ENCODE measurements at places on chromosomes 12 and 14.

DNA sequence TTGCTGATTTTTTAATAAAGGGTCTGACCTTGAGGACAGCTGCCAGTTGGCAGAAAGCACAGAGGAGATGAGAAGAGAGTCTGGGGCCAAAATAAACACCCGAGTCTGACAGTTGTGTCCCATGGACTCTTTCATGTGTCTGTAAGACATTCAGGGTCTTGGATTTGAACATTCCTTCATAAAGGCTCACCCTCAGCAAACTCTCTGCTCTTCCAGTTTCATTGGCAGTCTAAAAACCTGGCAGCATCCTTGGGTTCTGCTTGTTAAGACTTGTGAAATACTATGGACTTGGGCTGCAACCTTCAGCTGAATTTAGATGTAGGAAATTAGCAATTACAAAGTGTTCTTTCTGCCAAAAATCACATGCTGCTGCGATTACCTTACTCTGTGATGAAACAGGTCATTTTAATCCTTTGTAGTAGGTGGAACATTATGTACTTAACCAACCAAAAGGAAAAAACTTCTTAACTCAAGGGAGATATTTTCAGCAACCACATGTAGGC is 32.0 kb upstream of the LMNTD1 start:
- DNase-seq, result no peak

- DNase-seq, result peak; percentile 25
Observed at GRCh38 chr12:94649349-94650142, 811 bp downstream of the TMCC3 start.

DNA sequence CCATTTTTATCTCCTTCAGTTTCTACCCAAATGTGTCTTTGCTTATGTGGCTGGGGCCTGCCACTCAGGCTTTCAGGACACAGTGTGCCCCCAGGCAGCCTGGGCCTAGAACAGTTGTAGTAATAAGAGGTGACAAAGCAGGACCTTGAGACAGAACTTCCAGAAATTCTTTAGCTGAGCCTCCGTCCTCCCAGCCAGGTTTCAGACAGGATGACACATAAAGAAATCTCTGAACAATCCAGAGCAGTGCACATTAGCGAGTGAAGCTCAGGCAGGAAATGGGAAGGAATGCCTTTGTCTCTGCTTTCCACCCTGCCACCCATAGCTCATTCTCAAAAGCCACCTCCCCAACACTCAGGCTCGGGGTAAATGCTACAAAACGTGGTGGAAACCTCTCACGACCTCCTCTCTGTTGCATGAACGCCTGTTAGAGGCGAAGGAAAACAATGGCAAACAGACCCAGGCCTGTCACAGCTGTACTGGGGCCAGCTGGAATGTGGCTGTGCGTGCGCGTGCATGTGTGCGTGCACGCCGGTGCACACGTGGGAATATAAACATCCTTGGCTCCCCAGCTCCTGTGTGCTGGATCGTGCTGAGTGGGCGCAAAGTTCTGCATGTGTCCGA is 286.7 kb downstream of the ZFP36L1 start:
- DNase-seq, result peak; percentile 56

- no peak for DNase-seq
Observed at GRCh38 chr12:114975640-114976310, 291.8 kb upstream of the TBX3 start.

DNA sequence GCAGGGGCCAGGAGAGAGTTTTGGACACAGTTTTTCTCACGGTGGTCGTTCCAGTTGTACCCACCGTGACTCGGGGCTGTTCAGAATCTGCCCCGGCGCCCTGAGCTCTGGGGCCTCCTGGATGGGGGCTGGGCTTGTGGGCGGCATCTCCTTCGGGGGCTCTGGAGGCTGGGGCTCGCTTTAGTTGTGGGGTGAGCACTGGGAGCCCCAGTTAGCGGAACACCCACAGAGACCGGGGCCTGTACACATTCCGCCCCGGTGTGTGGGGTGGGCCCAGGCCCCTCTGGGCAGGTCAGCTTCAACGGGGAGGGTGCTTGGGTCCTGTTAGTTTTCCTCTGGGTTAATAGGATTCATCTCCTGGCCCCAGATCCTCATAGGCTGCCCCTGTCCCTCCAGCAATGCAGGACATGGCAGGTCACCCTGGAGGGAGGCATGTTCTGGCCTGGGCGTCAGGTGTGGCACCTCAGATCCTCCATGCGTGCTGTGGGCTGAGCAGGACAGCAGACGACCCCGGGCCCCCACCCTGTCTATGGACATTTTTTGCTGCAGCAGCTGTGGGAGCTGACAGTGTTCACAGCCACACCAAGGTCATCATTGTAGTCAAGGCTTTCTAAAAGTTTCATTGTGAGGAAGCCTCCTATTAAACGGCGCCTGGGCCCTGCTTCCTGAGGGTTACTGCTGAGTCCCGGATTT is 393.2 kb downstream of the TMEM121 start:
- DNase-seq, result no peak

- DNase-seq, result no peak
Observed at GRCh38 chr14:105058521-105059034, 6.7 kb downstream of the GPR132 start.

GRCh38 chr12:26854031-26854390 is 21.0 kb upstream of the ITPR2 start:
- no peak for DNase-seq

GRCh38 chr12:98401427-98401826 is 114.0 kb upstream of the TMPO start:
- peak; percentile 30 for DNase-seq

DNA sequence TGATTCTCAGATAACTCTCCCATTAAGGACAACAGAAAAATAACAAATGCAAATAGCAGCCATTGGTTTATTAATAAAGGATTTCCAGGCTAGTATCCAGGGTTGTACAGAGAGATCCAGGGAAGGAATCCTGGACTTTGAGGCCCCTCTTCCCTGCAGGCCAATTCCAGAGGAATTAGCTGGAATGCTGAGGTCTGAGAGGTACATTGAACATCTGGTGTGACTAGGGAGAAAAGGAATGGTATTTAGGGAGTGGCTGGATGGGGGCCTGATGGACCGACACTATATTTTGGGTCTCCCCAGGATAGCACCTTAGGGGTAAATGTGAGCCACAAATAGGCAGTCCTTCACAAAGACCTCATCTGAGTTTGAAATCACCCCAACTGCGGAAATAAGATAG is 924.5 kb downstream of the AACS start:
- no peak for DNase-seq

DNA sequence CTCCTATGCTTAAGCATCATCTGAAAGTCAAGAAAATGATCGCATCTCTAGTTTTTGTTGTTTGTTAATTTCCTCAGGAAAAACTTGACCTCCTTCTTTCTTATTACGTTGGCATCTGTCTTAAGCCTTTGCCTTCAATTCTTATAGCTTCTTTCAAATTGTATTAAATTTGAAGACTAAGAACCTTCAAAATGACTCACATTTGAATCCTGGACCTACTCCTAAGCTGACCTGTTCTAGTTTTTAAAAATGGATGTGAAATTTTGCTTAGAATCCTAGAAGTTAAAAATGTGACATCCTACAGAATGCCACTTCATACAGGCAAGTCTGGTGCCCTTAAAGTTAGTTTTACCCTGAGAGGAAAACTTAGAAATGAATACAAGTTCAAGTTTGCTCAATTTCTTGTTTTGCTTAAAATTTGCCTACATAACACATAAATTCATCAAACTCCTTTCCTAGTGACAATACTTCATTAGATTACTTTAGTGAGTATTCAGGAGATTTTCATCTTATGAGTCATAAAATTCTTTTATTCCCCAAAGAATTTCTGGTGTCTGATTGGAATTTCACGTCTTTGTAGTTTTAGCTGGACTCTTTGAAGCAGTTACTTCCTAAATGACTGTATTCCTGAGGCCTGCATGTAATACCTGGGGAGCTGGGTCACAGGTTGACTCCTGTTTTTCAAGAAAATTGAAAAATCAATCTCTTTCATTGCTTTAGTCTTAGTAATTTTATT is 152.3 kb downstream of the MSRB3 start:
- DNase-seq, result peak; percentile 39

GRCh38 chr14:77148510-77149231 is 7.1 kb upstream of the ZDHHC22 start:
- DNase-seq, result no peak

DNA sequence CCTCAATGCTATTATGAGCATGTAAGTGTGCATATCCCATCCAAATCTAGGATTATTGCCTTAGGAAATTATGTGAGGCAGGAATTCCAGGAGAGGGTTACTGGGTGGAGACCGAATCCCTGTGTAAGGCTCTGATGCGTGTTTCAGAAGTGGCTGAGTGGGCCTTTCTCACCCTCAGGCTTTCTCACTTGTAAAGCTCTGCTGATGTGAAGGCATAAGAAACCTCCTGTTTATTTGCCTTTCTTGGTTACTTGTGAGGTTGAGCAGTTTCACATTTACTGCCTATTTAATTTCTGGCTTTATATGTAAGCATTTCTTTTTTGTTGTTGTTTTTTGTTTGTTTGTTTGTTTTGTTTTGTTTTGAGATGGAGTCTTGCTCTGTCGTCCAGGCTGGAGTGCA is 11.0 kb downstream of the IL31 start:
- no peak for DNase-seq

GRCh38 chr12:124321556-124322270 is 26.8 kb downstream of the RFLNA start:
- DNase-seq, result peak; percentile 45

DNA sequence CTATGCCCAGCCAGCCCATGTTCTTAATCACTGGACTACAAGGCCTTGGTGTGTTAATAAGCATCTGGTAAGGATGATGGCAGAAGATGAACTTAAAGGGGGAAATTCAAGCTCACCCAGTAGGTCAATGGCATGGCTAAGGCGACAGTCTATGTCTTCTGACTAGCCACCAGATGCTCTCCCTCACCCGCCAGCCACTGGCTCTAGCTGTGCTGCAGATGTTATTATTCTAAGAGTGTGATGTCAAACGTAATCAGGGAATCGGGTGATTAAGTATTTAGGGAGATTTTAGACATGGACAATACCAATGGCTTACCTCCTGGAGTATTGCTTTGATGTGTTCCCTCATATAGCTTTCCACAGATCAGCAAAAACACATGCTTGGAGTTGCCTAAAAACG is 39.2 kb upstream of the MAX start:
- no peak for DNase-seq

DNA sequence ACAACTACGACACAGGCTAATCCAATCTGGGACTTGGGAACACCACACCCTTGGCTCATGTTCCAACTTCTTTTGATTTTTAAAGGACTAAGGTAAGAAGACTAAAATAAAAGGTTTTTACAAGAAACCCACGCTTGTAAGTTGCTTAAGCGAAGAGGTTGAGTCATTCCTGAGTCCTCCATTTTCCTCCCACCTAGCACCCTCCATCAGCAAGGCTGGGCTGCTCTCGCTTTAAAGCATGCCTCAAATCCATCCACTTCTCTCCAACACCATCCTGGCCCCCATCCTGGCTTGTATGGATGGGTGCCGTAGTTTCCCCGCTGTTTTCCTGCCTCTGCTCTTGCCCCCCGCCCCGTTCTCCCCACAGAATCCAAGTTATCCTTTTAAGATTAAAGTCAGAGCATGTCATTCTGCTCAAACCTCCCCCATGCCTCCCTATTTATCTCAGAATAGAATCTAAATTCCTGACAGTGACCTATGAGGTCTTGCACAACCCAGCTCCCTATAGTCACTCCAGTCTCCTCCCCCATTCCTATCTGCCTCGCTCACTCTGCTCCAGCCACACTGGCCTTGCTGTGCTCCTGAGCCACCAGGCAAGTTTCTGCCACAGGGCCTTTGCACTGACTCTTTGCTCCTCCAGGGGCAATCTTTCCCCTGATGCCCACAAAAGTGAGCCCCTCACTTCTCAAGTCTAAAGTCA is 34.5 kb downstream of the SCARB1 start:
- peak; percentile 93 for DNase-seq

DNA sequence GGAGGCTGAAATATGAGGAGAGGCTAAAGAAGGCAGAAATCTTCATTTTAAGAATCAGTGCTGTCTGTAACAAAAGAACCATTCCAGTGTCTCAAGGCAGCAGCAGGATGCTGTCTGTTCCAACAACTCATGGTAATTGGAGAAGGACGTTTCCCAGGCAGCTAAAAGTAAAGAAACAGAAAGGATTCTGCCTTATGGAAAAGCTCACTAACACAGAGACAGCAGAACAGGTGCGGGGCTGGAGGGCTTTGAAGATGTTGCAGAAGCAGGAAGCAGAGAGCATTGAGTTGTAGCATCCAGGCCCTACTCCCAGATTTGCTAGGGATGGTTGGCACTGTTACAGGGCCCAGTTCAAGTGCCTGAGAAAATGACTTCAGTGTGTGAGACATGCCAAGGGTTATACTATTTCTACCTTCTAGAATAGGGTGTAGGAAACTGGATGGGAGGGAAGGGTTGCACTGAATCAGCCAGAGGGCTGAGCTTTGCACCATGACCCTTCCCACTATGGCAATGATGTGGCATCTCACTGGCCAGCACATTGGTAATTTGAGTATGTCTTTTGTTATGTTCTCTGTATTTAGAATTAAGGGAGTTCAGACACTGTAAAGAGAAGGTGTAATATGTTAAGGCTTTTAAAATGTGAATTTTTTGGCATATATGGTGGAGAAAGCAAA is 160.0 kb upstream of the FBXO33 start:
- no peak for DNase-seq

DNA sequence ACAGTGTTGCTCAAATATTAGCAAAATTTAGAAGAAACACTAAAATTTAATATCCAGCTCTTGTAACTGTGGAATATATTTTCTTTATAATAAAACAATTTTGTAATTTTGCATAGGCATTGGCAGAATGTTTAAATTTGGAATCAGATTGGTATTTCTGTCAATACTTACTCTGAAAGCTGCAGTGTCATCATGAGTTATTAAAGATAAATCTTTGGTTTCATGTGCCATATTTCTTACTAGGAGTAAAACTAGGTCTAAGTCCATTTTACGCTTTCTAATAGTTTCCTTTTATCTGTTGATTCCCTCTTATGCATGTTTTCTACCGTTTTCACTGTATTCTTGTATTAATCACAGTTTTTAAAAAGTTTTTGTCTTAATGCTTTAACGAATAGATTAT is 49.7 kb downstream of the CCDC91 start:
- no peak for DNase-seq

DNA sequence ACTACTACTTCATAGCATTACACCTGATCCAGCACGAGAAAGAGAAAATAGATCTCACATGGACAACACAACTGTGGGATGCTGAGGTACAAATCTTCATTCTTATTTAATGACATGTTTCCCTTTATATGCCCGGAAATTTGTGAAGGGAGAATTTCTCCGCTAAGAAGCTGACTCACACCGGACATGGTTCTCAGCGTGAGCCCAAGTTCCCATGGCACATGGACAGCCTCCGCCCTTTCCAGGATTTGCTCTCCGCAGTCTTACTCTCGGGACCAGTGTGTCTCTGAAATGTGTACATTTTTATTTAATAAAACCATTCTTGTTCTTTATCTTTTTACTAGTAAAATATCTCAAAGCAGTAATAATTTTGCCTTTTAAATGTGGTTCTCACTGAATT is 1154.8 kb downstream of the TMEM121 start:
- no peak for DNase-seq
